ENCODE measurements at places on chromosomes 4 and X. TPM values are rescaled to one million over a fixed set of nuclear protein-coding genes. Genes with fewer than 3 reads are reported as not detected.

Gene TIGD4
- 0.24 TPM for total RNA-seq

DNA sequence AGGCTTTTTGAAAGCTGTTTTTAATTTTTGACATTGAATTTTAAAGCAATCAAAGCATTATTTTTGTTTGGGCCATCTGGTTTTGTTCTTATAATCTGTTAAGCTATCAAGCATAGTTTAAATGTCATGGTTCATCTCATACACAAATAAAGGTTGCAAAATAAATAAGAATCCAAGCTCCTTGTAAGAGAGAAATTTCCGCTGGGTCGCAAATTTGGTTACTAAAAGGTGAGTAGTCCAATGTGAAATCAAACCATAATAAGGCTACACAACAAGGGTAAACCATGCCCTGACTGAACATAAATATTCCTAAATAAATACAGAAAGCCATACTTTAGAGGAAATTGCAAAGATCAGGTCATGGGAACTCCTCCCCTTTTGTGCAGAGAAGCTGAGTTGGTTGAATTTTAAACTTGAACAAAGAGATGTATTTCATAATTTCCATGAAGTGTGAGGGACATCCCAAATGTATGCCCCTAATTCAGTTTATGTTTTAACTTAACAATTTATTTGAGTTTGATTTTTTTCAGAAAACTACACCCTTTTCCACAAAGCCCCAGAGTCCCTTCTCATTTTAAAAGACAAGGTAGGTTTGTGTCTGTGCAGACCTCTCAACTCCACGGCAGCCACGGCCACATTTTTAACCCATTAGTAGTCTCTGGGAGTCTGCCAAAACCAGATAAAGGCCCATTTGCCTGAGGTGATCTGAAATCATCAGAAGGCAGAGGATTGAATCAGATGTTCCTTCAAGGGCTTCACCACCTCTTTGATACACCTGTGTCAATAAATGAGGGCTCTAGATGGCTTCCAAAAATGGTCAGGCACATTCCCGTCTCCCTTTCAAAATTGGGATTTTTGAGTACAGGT, 85.2 kb downstream of the PLAC1 start:
- H3K27me3 ChIP-seq = peaks cover 11% of the 10 kb centered on the region
- no peak overlapping the region for H3K4me3 ChIP-seq
- no peak for DNase-seq
- no peaks in the 10 kb centered on the region for H3K36me3 ChIP-seq

Gene PAGE2
- total RNA-seq = not detected

- H3K27ac ChIP-seq = no peak overlapping the region
- H3K4me3 ChIP-seq = no peak overlapping the region
- no peaks in the 10 kb centered on the region for H3K27me3 ChIP-seq
- H3K4me1 ChIP-seq = peaks cover 5% of the 10 kb centered on the region
- no peaks in the 10 kb centered on the region for H3K36me3 ChIP-seq
Measured at GRCh38 chr4:98745366-98745765, 87.0 kb upstream of the TSPAN5 start.

DNA sequence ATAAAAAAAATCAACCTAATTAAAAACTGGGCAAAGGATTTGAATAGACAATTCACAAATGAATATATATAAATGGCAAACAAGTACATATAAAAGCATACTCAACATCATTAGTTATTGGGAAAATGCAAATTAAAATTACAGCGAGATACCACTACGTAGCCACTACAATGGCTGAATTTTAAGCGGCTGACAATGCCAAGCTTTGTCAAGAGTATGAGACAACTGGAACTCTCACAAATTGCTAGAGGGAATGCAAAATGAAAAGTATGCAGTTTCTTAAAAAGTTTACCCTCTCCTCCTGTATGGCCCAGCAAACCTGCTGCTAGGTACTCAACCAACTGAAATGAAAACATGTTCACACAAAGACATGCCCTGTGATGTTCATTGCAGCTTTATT, 34.8 kb downstream of the ZFP42 start:
- H3K27ac ChIP-seq = no peak overlapping the region
- no peaks in the 10 kb centered on the region for H3K27me3 ChIP-seq
- H3K4me1 ChIP-seq = no peaks in the 10 kb centered on the region
- no peak overlapping the region for H3K4me3 ChIP-seq

GRCh38 chr4:27843776-27844175, 983.1 kb downstream of the STIM2 start:
- no peaks in the 10 kb centered on the region for H3K36me3 ChIP-seq
- H3K4me3 ChIP-seq = no peak overlapping the region
- H3K27ac ChIP-seq = no peak overlapping the region
- H3K4me1 ChIP-seq = no peaks in the 10 kb centered on the region
- DNase-seq = no peak
- no peaks in the 10 kb centered on the region for H3K27me3 ChIP-seq

DNA sequence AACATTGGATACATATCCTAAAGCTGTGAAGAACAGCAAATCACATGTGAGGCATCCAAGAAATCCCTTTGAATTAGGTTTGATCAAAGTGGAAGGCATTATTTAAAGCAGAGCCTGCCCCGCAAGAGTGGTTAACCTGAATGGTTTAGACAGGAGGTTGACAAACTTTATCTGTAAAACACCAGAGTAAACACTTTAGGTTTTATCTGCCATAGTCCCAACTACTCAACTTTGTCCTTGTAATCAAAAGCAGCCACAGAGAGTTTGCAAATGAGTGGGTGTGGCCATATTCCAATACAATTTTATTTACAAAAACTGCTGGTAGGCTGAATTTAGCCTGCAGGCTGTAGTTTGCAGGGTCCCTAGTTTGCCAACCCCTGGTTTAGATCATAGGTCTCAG, 25.2 kb upstream of the FGFBP2 start:
- H3K36me3 ChIP-seq = no peaks in the 10 kb centered on the region
- H3K4me3 ChIP-seq = no peak overlapping the region
- H3K4me1 ChIP-seq = no peaks in the 10 kb centered on the region
- DNase-seq = no peak

Gene DNASE1L1
- total RNA-seq = 12.4 TPM

Gene ARFIP1
- total RNA-seq = 23.2 TPM

GRCh38 chrX:110132450-110133114, 129.7 kb downstream of the TMEM164 start:
- H3K27me3 ChIP-seq = no peaks in the 10 kb centered on the region
- H3K4me3 ChIP-seq = no peak overlapping the region
- no peak for DNase-seq
- peak overlapping the region; percentile 51 for H3K27ac ChIP-seq
- H3K36me3 ChIP-seq = peaks cover 7% of the 10 kb centered on the region

Gene TAPT1
- total RNA-seq = 31.8 TPM

Gene PLS3
- total RNA-seq = 1.4 TPM

GRCh38 chr4:156975686-156976085, 4.1 kb upstream of the PDGFC start:
- no peaks in the 10 kb centered on the region for H3K36me3 ChIP-seq
- H3K27me3 ChIP-seq = peaks cover 22% of the 10 kb centered on the region
- H3K4me1 ChIP-seq = peaks cover 2% of the 10 kb centered on the region
- H3K4me3 ChIP-seq = no peak overlapping the region

Gene IL9R
- total RNA-seq = 5.3 TPM

DNA sequence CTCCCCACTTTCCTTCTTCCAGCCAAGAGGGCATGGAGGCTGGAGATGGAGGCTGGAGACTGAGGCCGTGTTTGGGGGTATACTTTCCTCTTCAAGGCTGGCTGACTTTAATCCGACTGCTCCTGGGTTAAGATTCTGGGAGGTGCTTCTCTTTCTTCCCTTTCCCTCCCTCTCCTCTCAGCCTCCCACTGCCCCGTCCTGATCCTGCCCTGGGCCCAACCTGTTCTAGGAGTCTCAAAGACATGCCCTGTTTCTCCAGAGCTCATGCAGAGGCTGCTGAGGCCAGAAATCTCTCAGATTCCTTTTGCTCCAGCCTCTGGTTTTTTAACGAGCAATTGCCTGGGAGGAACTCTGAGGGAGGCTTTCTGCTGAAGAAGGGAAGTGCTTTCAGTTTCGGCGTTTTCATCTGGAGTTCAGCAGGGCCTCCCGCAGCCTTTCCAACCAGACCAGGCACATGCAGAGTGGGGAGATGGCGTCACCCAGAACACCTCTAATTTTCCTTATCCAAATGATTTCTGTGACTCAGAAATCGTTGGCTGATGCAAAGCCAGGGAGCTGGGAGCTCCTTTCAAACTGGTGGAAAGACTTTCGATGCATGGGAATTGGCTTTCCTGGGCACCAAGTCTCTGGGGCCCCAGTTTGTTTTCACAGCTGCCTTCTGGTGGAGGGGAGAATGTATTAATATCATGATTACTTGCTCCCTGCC, 34.5 kb upstream of the FAM9C start:
- peaks cover 86% of the 10 kb centered on the region for H3K4me1 ChIP-seq
- peak overlapping the region; percentile 84 for H3K27ac ChIP-seq
- no peak for DNase-seq
- no peaks in the 10 kb centered on the region for H3K27me3 ChIP-seq
- peaks cover 2% of the 10 kb centered on the region for H3K36me3 ChIP-seq

GRCh38 chrX:45803383-45803921, 602.8 kb upstream of the DIPK2B start:
- no peak for DNase-seq
- peaks cover 36% of the 10 kb centered on the region for H3K36me3 ChIP-seq
- peaks cover 3% of the 10 kb centered on the region for H3K27me3 ChIP-seq
- H3K27ac ChIP-seq = peak overlapping the region; percentile 89
- peaks cover 76% of the 10 kb centered on the region for H3K4me1 ChIP-seq

DNA sequence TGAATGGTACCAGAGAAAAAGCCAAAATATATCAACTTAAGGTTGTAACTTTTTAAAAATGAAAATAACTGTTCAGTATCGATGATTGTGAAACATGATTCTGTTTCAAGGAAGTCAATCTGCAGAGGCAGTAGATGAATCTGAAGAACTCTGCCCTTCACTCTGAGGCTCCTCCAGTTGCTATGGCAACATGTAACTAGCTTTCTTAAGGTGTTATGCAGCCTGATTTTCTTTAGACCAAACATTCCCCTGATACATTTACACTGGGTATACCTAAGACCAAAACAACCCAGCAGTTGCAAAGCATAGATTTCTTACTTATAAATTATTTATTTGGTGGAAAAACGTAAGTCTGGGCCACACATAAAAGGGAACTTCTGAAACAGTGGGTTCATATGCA, 133.6 kb upstream of the RASGEF1B start:
- H3K4me1 ChIP-seq = no peaks in the 10 kb centered on the region
- DNase-seq = no peak
- no peak overlapping the region for H3K4me3 ChIP-seq
- H3K27me3 ChIP-seq = no peaks in the 10 kb centered on the region
- H3K27ac ChIP-seq = no peak overlapping the region
- H3K36me3 ChIP-seq = no peaks in the 10 kb centered on the region

Gene ITIH6
- not detected for total RNA-seq

DNA sequence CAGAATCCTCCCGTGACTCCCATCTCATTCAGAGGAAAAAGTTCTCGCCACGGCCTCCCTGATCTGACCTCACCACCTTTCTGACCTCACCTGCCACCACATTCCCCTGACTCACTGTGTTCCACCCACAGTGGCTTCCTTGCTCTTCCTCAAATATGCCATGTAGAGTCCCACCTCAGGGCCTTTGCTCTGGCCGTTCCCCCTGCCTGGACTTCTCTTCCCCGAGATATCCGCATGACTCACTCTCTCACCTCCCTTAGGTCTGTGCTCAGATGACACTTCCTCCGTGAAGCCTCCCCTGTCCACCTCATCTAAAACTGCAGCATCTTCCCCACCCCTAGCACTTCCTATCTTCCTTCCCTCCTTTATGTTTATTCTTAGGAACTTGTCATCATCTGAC, 7.2 kb upstream of the TSPYL2 start:
- no peaks in the 10 kb centered on the region for H3K36me3 ChIP-seq
- H3K4me3 ChIP-seq = no peak overlapping the region
- no peak overlapping the region for H3K27ac ChIP-seq
- no peak for DNase-seq
- peaks cover 23% of the 10 kb centered on the region for H3K4me1 ChIP-seq

Gene CCDC120
- 5.1 TPM for total RNA-seq

DNA sequence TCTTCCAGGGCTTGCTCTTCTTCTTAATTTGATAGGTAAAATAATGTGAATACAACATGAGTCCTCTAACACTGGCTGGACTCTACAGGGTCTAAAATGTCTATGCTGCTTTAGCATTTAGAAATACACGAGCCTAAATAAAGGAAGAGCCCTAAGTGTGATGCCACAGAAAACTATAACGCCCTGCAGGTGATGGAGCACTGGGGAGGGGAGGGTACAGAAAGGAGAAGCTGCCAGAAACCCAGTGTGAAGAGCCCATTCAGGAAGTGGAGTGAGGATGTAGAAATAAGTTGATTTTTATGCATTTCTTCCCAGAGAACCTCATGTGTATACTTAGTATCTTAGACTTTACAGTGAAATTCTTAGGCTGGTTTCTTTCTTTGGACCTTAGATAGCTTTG, 83.4 kb downstream of the TNIP2 start:
- H3K27me3 ChIP-seq = no peaks in the 10 kb centered on the region
- peaks cover 46% of the 10 kb centered on the region for H3K4me1 ChIP-seq
- H3K4me3 ChIP-seq = no peak overlapping the region
- peaks cover 53% of the 10 kb centered on the region for H3K36me3 ChIP-seq
- H3K27ac ChIP-seq = no peak overlapping the region

GRCh38 chr4:1427010-1427409, 20.8 kb upstream of the NKX1-1 start:
- H3K27me3 ChIP-seq = peaks cover 4% of the 10 kb centered on the region
- DNase-seq = no peak
- H3K27ac ChIP-seq = no peak overlapping the region
- no peak overlapping the region for H3K4me3 ChIP-seq
- no peaks in the 10 kb centered on the region for H3K36me3 ChIP-seq
- H3K4me1 ChIP-seq = no peaks in the 10 kb centered on the region

Gene NXF3
- not detected for total RNA-seq

DNA sequence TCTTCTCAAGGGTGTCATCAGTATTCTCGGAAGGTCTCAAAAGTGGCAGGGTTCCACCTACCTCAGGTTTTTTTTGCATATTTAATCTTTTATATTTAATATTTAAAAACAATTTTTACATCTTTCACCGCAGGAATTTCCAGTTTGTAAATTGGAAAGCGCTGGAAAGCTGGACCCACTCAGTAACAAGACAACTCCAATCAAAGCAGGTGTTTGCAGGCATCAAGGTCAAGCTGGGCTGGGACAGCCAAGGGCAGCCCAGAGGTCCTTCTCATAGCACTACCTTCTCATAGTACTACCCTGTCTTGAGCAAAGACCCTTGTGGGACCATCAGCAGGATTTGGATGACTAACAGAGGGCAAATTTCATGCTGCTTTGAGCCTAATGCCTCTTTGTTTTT, 160.1 kb downstream of the TET2 start:
- H3K4me3 ChIP-seq = peak overlapping the region; percentile 41
- no peak for DNase-seq
- peak overlapping the region; percentile 92 for H3K27ac ChIP-seq

DNA sequence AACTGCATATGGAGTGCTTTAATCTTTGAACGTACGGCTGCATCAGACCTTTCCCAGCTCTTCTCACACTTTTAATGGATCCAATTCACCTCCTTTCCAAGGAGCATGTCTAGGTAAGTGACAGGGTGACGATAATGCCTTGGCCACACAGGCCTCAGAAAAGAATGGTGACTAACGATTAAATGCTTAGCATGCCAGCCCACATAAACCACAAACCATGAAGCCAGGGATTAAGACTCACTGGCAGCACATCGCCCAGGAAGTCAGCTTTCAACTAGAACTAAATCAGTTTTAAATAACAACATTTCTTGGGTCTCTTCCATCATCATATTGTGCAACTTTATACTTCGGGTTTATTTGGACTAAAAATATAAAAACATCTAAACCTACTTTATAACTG, 28.7 kb downstream of the INPP4B start:
- no peak for DNase-seq
- peak overlapping the region; percentile 6 for H3K4me3 ChIP-seq
- no peaks in the 10 kb centered on the region for H3K36me3 ChIP-seq
- H3K27ac ChIP-seq = peak overlapping the region; percentile 61
- peaks cover 21% of the 10 kb centered on the region for H3K4me1 ChIP-seq
- no peaks in the 10 kb centered on the region for H3K27me3 ChIP-seq

Gene DGKK
- not detected for total RNA-seq

Measured in activated T-helper 1 cell treated with anti-CD3 and anti-CD28 coated beads, Interleukin-12 subunit alpha, Interleukin-12 subunit beta, Interleukin-2, Interleukin-4 antibody, amounts not matched to agents 30 ng/mL and 10 ng/mL and 1 ng/mL, durations not matched to agents 14 hours and 24 hours and 36 hours (primary cell).